NCI-H748 treated with DMSO at 0.1 percent for 48 hours (cell line): ENCODE measurements at places on chromosomes 2 and 18.

DNA sequence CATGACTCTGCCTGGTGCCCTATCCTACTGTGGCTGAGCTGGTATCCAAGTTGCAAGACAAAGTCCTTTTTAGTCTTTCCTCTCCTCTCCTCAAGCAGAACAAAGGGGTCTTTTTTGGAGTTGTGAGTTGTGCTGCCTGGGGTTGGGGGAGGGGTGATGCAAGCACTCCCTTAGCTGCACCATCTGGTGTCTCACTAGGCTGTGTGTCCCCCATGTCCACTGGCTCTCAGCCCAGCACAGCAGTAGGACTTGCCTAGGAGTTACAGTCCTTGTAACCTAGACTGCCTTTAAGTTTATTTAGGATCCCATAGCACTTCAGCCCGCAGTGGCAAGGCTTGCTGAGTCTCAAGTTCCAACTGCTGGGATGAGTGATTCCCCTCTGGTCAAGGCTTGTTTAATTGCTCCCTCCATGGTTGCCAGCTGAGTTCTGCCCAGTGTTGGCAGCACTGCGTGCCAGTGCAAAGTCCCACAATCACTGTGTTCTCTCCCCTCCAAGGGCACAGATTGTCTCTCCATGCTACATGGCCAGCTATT, 13.2 kb upstream of the ILKAP start:
- DNase-seq = no peak

DNA sequence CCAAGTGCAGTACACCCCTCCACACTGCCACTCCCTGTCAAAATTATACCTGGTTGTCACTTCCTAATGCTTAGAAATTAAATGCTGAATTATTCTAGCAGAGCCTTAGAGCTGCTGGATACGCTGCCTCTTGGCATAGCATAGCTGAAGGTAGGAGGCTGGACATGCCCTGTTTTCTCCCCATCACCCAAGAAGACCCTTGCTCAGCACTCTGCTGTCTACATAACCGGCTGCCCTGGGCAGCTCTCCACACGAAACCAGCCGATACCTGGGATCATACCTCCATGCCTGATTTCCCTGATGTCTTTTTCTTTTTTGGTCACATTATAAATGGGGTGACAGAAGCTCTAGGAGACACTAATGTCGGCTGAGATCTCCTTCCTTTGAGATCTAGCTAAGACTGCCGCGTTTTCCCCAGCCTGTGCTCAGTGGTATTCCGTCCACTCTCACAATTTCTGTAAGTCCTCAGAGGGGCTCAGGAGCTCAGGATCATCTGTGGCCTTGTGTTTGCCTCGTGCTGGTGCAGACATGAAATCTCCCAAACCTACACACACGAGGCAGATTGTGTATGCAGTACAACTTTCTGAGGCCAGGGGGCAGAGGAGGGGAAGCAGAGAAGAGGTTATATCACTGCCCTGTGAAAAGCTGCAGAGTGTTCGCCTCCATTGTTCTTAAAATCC, 13.5 kb upstream of the ZAP70 start:
- peak; percentile 7 for DNase-seq

GRCh38 chr2:58268685-58269084, 27.6 kb upstream of the FANCL start:
- peak; percentile 0 for DNase-seq

DNA sequence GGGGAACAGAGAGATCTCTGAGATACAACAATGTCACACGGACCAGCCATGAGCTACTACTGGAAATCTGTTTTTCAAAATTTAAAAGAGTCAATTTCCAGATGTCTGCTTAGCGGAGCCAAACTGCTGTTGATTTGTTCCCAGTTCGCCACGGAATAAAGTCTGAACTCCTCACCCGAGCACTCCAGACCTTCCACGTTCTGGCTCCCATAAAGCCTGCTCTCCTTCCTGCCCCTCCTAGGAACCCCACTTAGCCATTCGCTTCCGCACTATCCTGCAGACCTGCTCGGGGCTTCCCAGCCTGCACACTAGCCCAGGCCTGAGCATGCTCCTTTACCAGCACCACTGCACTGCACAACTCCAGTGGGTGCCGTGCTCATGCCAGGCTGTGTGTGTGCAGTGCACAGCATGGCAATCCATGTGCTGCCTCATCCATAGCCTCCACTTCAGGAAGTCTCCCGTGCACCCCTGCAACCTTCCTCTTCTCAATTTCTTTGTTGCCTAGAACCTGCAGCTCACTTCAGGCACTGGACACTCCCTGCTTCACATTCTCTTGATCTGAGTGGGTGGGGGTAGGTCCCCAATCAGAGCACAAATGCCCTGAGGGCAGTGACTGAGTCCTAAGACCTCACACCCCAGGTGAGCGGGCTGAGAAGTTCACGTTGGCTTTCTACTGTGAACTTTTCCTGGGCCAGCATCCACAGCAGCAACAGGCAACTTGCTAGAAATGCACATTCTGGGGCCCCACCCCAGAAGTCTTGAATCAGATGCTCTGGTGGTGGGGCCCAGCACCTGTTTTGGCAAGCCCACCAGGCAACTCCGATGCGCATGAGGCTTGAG, 53.7 kb downstream of the ZBTB7C start:
- DNase-seq = no peak

- DNase-seq = peak; percentile 81
These were observed 845.9 kb upstream of the ID2 start for GRCh38 chr2:7835693-7836680.

DNA sequence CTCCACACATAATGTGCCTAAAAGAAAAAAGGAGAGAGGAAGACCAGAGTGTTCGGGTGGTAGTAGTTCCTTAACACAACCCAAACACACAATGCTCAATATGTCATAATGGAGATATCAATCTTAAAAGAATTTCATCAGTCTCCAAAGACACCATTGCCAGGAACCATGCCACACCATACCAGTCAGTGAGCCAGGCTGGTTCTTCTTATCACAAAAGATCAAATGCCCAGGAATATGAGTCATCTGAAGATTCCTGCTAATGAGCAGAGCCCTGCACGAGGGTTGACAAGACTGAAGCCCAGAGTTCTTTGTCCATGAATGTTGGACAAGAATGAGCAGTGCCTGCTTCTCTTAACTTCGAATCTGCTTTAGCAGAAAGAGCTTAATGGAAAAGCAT, 262.3 kb downstream of the ZNF516 start:
- no peak for DNase-seq

DNA sequence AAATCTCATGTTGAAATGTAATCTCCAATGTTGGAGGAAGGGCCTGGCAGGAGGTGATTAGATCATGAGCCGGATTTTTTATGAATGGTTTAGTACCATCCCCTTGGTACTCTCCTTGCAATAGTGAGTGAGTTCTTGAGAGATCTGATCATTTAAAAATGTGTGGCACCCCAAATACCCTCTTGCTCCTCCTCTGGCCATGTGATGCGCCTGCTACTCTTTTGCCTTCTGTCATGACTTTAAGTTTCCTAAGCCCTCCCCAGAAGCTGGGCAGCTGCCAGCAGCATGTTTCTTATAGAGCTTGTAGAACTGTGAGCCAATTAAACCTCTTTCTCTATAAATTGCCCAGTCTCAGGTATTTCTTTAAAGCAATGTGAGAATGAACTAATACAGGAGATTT, 72.6 kb upstream of the FIGN start:
- DNase-seq = no peak

- no peak for DNase-seq
These were observed 11.2 kb upstream of the LBH start for GRCh38 chr2:30219886-30220875.

GRCh38 chr18:74916773-74917393, 292.1 kb downstream of the PTGR3 start:
- no peak for DNase-seq

- no peak for DNase-seq
These were observed 25.7 kb downstream of the ABHD3 start for GRCh38 chr18:21678859-21679258.

- DNase-seq = no peak
These were observed 267.8 kb upstream of the HDAC4 start for GRCh38 chr2:239668651-239669050.

DNA sequence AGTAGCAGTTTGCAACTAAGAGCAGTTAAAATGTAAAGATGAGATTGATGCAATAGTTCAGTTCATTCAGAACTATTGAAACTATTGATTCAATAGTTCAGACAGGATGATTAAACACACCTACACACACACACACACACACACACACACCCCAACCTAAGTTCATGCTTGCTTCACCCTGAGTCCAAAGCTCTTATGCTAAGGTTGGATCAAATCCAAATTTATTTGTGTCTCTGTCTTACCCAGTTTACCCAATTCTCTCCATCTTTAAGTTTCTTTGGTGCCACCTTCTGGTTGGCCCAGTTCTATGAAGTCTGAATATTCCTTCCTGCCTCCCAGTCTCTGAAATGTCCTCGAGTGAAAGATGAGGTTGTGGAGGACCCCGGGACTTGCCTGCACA, 5.1 kb downstream of the SERPINB8 start:
- no peak for DNase-seq

- no peak for DNase-seq
These were observed 67.8 kb upstream of the EPAS1 start for GRCh38 chr2:46229134-46230063.

- DNase-seq = no peak
These were observed 96.5 kb downstream of the PKP4 start for GRCh38 chr2:158553257-158553656.

DNA sequence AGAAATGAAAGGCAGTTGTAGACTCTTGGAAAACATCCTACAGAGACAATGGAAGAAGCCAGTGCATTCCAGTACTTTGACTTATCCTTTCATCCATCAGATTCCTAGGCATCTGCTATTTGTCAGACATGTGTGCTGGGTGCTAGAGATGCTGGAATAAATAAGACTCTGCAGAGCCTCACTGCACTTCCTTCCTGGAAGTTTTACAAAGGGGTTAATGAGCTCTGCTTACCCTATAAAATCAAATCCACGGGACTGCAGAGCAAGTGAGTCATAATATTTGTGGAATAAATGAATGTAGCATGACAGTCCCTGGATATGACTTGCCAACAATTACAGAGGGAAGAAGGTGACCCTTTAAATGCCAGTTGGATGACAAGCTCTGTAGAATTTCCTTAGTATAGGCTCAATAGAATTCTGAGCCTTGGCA, 52.7 kb upstream of the NPAS2 start:
- no peak for DNase-seq

DNA sequence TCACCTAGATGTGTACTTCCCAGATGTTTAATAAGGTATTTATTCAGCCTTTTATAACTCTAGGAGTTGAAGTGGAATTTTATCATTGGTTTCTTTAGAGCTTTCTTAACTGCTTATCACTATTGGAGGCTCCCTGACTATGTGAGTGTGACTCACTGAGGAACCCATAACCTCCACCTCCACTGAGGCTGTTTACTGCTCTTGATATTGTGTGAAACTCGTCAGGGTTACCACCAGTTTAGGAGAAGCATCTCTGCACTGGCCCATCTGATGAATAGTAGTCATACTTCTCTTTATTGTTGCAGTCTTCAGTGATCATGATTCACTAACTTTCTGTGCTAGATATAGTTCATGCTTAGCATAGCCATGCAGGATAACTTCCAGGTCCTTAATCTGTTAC, 79.6 kb upstream of the UBXN4 start:
- DNase-seq = no peak

DNA sequence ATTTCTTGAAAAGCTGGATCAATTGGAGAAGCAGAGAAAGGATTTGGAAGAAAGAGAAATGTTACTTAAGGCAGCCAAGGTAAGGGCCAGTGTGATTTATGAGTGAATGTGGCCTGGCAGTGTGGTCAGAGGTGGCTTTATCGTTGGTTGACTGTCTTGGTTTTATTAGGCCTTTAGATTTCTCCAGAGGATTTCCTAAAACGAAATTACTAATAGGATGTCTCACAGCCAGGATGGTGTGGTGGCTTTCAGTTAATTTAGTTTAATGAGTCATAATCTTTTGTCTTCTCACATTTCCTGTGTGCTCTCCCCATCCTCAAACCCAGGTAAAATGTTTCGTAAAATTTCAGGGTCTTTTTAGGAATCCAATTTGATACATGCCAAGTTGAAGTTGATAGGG, 100.8 kb downstream of the TAF4B start:
- DNase-seq = no peak

GRCh38 chr2:45992021-45992740, 305.0 kb upstream of the EPAS1 start:
- DNase-seq = no peak

- DNase-seq = no peak
These were observed 93.2 kb upstream of the DLX2 start for GRCh38 chr2:172195836-172196376.

GRCh38 chr2:236969767-236970655, 115.7 kb upstream of the COPS8 start:
- DNase-seq = no peak

GRCh38 chr2:131039908-131040660, 53.2 kb downstream of the FAM168B start:
- no peak for DNase-seq

- DNase-seq = no peak
These were observed 60.5 kb downstream of the PMAIP1 start for GRCh38 chr18:59960272-59960671.
